ENCODE measurements at places on chromosomes 2 and 18. TPM values are rescaled to one million over a fixed set of nuclear protein-coding genes. Genes with fewer than 3 reads are reported as not detected.

RHBDD1 gene
- 78.5 TPM for total RNA-seq

UGT1A3 gene
- 20.8 TPM for total RNA-seq

CYRIA gene
- total RNA-seq: 17.4 TPM

HJURP gene
- 0.31 TPM for total RNA-seq

CCDC148 gene
- total RNA-seq: 3.4 TPM

RGPD4 gene
- 0.08 TPM for total RNA-seq

LTBP1 gene
- 80.1 TPM for total RNA-seq

MAP3K19 gene
- not detected for total RNA-seq

PROM2 gene
- total RNA-seq: 176 TPM

SCYGR8 gene
- not detected for total RNA-seq

MARCHF7 gene
- 108 TPM for total RNA-seq

FMNL2 gene
- 31.8 TPM for total RNA-seq

CD226 gene
- total RNA-seq: 2.4 TPM

ASAP2 gene
- 42.1 TPM for total RNA-seq

SERPINB3 gene
- total RNA-seq: not detected
